ENCODE measurements at places on chromosomes 13 and 19. TPM values are rescaled to one million over a fixed set of nuclear protein-coding genes. Genes with fewer than 3 reads are reported as not detected.

The NOVA2 gene
- total RNA-seq = 2.2 TPM

The NANOS3 gene
- total RNA-seq = not detected

The KLK15 gene
- total RNA-seq = not detected

The CRB3 gene
- total RNA-seq = 301 TPM

The PROZ gene
- total RNA-seq = not detected

The RAB3A gene
- not detected for total RNA-seq

The LRRC63 gene
- not detected for total RNA-seq

Data from transverse colon (tissue), 4 donors.